Activated T-helper 1 cell treated with anti-CD3 and anti-CD28 coated beads, Interleukin-12 subunit alpha, Interleukin-12 subunit beta, Interleukin-2, Interleukin-4 antibody, amounts not matched to agents 30 ng/mL and 10 ng/mL and 1 ng/mL, durations not matched to agents 14 hours and 24 hours and 36 hours (primary cell): ENCODE measurements at places on chromosomes 7 and 10.

DNA sequence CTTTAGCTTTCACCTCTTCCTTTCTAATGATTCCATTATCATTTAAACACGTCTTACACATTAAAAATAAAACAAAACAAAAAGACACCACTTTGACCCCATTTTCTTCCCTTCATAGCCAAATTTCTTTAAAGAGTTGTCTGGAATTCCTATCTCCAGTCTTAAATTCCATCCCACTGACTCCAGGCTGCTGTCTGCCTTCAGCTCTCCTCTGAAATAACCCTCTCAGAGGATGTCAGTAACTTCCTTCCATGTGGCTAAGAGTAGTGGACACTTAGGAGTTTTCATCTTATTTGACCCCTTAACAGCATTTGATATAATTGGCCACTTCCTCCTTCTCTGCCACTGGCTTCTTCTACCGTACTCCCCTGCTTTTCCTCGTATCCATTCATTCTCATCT, 69.6 kb upstream of the MKX start:
- no peak for DNase-seq

- DNase-seq = no peak
Observed at GRCh38 chr10:29326886-29327745, 38.2 kb downstream of the LYZL1 start.

DNA sequence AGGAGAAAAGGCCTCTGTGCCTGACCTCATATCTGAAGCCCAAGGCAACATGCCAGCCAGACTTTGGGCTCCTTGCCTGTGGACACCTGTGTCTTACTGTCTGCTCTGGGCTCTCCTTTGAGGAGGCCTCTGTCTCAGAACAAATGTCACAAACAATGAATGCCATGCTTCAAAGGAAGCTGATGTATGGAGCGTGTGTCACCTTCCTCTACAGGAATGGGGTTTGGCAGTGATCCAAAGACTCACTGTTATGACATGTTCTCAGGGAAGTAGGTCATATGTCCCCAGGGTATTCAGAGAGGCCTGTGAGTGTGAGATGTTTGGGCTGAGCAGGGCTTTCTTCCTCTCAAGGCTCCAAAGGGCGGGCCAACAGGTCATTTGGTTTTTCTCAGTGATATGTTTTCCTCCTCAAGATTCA, 38.4 kb downstream of the PTPRE start:
- DNase-seq = no peak

DNA sequence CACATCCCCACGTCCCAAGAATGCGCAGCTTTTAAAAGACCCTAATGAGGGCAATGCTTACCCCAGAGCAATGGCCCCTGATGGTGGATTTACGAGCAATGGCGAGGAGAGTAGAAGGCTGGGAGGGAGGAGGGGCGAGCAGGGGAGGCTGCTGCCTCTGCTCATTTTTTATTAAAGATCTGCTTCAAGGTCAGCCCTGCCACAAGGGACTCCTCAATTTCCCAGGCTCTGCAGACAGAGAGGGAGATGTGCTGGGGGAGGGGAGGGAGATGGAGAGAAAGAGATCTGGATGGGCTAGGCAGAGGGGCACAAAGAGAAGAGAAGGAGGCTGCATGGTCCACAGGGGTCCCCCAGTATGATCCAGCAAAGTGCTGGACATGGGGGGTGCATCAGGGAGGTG, 7.8 kb upstream of the SRRM3 start:
- DNase-seq = no peak

DNA sequence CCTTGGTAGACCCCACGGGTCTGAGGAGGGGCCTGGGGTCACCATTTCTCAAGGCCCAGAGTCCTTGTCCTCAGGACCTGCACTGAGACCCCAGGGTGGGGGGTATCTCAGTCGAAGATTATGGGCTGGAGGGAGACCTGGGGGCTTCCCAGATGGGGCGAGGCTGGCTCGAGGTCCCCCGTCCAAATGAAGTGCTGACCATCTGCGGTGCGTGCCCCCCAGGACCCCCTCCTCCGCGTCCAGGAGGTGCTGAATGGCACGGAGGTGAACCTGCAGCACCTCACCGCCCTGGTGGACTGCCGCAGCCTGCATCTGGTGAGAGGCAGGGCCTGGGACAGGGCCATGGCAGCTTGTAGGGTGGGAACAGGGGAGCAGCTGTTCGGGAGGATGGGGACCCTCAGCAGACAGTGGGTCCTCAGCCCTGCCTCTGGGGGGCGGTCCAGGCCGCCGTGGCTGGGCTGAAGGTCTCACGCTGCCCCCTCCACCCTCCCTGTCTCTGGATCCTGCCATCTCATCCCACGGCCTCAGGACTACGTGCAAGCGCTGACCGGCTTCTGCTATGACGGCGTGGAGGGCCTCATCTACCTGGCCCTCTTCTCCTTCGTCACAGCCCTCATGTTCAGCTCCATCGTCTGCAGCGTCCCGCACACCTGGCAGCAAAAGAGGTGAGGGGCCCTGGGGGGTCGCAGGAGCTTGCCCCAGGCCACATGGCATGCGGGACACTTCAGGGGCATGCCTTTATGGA, 24.3 kb downstream of the TTYH3 start:
- no peak for DNase-seq

DNA sequence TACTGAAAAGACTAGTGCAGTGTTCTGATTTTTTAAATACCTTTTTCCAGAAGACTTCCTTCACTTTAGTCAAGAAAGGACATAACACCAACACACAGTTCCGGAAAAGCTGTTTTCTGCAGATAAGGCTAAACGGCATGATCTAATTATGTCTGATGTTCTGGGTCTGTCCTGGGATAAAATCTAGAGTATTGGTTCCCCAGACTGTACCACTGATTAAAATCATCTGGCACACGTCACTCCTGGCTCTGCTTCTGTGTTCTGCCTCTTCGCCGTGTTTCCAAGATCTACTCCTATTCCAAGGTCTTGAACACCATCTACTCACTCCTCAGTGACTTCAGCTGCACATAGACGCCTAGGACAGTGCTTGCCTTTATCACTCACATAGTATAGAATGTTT, 100.8 kb upstream of the SFMBT2 start:
- DNase-seq = no peak

GRCh38 chr10:26430641-26431163, 7.4 kb upstream of the APBB1IP start:
- peak; percentile 43 for DNase-seq

DNA sequence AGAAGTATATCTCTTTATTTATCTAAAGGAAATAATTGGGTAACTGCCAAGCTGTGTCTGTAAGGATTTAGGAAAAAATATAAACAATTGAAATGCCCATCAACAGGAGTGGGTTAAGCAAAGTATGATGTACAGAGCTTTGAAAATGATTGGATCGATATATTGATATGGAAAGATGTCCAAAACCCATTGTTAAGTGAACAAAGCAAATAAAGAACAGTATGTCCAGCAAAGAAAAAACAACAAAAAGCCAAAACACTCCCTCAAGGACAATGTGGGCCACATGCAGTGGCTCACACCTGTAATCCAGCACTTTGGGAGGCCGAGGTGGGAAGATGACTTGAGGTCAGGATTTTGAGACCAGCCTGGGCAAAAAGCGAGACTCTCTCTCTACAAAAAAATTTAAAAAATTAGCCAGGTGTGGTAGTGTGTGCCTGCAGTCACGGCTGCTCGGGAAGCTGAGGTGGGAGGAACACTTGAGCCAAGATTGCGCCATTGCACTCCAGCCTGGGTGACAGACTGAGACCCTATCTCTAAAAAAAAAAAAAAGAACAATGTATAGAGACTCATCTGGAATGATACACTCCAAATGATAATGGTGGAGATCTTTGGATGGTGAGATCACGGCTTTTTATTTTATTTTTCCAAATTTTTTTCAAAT, 37.9 kb downstream of the XRCC2 start:
- DNase-seq = no peak

- no peak for DNase-seq
Observed at GRCh38 chr7:2792856-2793487, 51.1 kb downstream of the GNA12 start.

DNA sequence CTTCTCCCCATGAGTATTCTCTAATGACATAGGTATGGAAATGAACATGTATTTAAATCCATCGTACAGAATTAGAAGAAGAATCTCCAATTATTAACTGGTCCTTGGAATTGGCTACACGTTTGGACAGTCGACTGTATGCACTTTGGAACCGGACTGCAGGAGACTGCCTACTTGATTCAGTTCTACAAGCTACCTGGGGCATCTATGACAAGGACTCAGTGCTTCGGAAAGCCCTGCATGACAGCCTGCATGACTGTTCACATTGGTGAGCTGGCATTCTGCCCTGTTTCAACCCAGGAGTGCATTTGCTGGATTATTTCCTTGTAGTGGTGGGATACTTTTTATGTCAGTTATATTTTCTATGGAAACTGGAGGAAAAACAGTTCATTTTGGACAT, 32.2 kb downstream of the ZRANB1 start:
- no peak for DNase-seq

GRCh38 chr7:141039376-141039775, 24.6 kb upstream of the MRPS33 start:
- no peak for DNase-seq

DNA sequence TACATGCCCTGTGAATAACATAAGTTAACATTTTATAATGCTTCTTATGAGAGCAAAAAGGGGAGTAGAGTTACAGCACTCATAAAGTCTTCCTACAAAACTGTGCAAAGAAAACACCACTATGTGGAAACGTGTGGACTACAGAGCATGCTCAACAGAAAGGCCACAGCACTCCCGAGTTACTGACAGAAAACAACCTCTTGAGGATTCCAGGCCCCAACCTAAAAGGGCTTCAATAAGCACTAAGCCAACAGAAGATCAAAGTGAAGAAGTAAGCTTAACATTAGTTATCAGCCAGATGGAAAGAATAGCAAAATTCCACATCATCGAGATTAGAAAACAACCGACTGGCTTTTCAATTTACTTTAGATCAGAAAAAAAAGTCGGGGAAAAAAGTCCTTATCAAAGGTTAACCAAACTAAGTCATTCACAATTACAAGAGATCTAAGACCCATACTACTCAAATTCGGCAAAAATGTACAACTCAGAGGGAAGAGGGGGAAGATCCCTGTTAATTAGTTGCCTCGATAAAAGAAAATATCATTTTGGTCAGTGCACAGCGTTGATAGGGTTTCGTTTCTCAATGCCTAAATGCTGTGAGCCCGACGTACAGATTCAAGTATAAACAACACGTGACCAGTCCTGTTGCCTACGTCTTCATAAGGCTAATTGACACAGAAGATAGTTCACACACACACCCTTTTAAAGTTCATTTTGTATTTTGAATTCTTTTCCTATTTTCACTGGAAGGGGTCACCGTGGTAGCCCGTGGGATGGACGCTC, 1.4 kb downstream of the KBTBD2 start:
- DNase-seq = peak; percentile 27

GRCh38 chr10:121310151-121310711, 288.0 kb downstream of the FGFR2 start:
- DNase-seq = no peak

- no peak for DNase-seq
Observed at GRCh38 chr10:88840104-88840503, 11.5 kb downstream of the ANKRD22 start.

DNA sequence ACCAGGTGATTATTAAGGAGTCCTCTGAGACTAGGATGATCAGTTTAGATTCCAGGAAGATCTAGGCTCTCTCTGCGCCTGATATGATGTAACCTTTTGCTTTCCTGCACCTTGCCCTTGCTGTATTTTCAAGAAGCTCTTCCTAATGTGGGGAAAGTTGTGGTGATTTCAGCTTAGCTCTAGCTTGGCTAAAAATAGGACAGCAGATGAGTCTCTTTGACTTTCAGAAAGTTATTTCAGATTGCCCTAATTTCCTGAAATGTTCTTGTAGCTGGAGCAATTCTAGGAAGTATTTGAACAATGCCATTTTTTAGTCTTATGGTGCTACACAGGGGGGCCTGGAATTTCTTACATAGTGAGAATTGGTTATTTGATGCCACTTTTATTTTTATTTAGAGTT, 3.8 kb downstream of the LCOR start:
- DNase-seq = no peak

DNA sequence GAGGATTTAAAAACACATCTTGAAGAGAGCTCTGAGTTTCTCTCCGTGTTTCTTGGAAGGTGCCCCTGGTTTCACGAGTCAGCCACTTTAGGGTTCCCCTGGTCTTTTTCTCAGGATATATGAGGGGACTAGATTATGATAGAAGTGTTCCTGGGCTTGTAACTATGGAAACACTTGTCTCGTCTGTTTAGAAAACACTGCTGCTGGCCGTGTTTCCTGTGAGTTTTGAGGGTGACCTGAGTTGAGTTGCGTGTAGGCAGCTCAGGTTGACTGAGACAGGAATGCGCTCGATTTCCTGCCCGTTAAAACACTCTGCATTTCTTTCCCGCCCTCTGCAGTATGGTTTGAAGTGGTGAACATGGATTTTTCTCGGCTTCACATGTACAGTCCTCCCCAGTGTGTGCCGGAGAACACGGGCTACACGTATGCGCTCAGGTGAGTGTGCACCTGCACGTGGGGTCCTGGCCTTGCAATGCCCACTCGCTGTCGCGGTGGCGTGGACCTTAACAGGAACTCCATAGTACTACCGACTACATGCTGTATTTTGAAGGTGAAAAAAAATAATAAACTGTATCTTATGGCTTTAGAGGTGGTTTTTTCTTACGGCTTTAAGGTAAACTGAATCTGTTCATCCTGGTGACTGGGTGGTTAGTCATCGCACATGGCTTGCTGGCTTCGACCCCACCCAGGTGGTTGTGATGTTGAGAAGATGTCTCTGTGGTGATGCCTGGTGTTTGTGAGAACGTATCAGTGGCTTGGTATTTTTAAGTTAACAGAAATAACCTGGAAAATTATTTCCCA, at the start of gene SUN1:
TSS of gene SUN1 (plus strand) at position 310 of the 801 bp plus-strand sequence. CDS start at position 359, 49 bp downstream.
- DNase-seq = peak; percentile 36
